ENCODE measurements at places on chromosomes 7 and 10.

DNA sequence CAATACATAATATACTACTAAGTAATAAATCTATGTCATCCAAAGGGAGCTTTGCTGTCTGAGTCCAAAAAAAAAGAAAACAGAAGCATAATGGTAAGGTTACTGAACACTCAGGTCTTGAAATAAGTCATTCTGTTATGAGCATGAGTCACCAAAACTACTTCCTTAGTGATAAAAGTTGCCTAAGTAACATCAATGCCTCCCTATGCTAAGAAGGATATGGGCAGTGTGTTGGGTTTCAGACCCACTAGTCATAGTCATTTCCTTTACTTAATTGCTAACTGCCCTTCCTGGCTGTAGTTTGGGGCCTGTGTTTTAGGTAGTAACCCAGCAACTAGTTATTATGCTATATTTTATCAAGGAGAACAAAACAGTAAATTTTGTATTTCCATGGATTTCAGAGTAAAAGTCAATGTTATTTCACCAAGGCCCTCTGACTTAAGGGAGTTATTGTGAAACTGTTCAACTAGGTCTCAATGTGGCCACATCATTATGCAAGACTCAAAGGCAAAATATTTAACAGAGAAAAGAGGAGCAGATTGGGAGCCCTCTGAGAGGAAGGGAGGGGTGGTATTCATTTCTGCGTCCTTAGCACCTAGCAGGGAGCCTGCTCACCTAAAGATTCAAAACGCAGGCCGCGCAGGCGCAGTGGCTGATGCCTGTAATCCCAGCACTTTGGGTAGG, 11.7 kb upstream of the VIM start:
- DNase-seq, result peak; percentile 97

DNA sequence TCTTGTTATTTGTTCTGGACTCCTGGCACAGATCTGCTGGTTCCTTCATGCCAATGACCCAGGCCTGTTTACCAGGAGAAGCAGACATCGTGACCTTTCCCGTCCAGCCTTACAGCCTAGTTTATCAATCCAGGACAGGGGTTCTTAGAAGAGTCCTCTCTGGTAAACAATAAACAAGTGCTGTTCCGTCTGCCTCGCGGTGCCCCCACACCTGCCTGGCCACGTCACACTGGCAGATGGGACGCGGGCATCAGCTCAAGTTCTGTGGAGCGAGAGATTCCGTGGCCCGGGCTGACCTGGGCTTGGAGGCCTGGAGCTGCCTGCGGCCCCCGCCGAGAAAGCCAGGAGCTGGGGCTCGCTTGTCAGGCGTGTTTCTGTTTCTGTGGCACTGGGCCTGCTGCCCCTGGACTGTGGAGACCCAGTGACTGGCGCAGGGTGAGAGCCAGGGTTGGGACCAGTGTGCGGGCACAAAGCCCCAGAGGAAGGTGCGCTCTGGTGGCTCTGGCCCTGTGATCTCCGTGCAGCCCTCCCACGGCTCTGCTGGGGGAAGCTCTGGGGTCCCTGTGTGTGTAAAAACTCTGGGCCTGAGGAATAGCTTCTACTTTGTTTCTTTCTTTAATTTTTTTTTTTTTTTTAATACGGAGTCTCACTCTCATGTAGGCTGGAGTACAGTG, 28.4 kb upstream of the PFKFB3 start:
- no peak for DNase-seq

DNA sequence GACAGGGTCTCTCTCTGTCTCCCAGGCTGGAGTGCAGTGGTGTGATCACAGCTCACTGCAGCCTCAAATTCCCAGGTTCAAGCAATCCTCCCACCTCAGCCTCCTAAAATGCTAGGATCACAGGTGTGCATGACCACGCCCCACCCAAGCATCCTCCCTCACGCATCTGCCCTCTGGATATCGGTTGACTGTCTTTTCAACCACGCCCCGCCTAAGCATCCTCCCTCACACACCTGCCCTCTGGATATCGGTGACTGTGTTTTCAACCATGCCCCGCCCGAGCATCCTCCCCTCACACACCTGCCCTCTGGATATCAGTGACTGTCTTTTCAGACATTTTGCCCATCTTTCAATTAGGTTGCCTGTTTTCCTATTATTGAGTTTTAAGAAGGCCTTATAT, 140.5 kb downstream of the MAD1L1 start:
- no peak for DNase-seq

- no peak for DNase-seq
Measured at GRCh38 chr10:80477-81105, 31.5 kb upstream of the TUBB8 start.

GRCh38 chr7:3892686-3893085, 591.6 kb downstream of the SDK1 start:
- no peak for DNase-seq

GRCh38 chr7:116145245-116145852, 65.0 kb upstream of the TES start:
- no peak for DNase-seq

DNA sequence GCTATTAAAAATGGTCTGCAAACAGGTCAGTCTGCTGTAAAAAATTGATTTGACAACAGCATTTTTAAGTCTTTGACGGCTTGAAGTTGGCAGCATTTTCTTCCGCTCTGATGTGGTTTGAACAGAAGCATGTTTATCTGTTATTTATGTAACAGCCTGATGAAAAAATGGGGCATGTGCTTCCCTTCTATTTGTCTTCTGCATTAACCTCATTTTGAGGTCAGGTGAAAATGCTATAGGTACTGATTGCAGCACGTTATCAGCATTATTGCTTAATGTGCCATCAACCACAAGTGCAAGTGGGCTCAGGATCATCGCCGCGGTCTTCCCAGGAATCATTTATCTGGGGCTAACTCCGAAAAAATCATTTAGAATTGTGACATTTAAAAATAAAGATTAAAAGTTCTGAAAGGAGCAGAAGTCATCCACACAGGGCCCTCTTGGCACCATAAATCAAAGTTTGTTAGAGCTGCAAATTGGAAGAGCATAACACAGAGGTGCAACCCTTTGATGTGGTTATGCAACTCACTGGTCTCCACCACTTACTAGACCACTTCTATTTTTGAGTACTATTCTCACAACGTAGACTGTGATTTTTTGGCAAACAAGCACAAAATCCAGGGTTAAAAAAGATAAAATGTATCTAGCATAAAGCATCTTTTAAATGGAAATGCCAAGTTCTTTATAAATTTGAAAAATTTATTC, 307.7 kb downstream of the MDFIC start:
- DNase-seq, result peak; percentile 84

Data from NCI-H226 (cell line).